GM23338 (cell line): ENCODE measurements at places on chromosomes 7 and 10. TPM values are rescaled to one million over a fixed set of nuclear protein-coding genes. Genes with fewer than 3 reads are reported as not detected.

DNA sequence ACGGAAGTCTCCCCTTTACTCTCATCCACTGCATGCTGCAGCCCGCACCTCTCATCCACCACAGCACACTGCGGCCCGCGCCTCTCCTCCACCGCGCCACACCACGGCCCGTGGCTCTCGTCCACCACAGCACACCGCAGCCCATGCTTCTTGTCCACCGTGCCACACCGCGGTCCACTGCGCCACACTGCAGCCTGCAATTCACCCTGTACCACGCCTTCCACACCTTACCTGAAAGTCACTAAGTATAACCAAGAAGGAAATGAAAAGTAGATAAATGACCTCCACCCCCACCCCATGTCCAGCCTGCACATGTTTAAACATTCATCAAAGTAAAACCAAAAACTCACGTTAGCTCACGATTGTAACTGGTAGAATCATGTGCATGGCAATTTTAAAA, 176.1 kb downstream of the DIP2C start:
- DNase-seq, result no peak
- no peak overlapping the region for H3K4me3 ChIP-seq
- H3K36me3 ChIP-seq, result no peaks in the 10 kb centered on the region

- 0 out of 2 replicates have a peak, but pooled peaks cover 7% of the 10 kb centered on the region for H3K36me3 ChIP-seq
- H3K27ac ChIP-seq, result no peak overlapping the region
- H3K4me3 ChIP-seq, result no peak overlapping the region
- no peak for DNase-seq
- H3K27me3 ChIP-seq, result no peaks in the 10 kb centered on the region
- H3K4me1 ChIP-seq, result no peaks in the 10 kb centered on the region
Measured at GRCh38 chr7:128899392-128899791, 11.1 kb downstream of the KCP start.

- no peak overlapping the region for H3K4me3 ChIP-seq
- DNase-seq, result no peak
- no peaks in the 10 kb centered on the region for H3K4me1 ChIP-seq
- no peak overlapping the region for H3K27ac ChIP-seq
- no peaks in the 10 kb centered on the region for H3K27me3 ChIP-seq
- H3K36me3 ChIP-seq, result no peaks in the 10 kb centered on the region
Measured at GRCh38 chr10:4546500-4546899, 279.5 kb upstream of the AKR1E2 start.

Gene NUTM2E
- 0.18 TPM in 1 of 2 replicates, not detected in the other for polyA plus RNA-seq

Gene AMPH
- polyA plus RNA-seq, result 4.8 and 5.2 TPM in 2 replicates

- peaks cover 3% of the 10 kb centered on the region; the same call in 1 of the 2 replicates for H3K36me3 ChIP-seq
- peak; percentile 79 for DNase-seq
- H3K4me1 ChIP-seq, result no peaks in the 10 kb centered on the region; the same call in 1 of the 2 replicates
Measured at GRCh38 chr7:138072726-138073125, 3.5 kb upstream of the AKR1D1 start.

Gene ATG9B
- polyA plus RNA-seq, result 3.2 and 3.4 TPM in 2 replicates

DNA sequence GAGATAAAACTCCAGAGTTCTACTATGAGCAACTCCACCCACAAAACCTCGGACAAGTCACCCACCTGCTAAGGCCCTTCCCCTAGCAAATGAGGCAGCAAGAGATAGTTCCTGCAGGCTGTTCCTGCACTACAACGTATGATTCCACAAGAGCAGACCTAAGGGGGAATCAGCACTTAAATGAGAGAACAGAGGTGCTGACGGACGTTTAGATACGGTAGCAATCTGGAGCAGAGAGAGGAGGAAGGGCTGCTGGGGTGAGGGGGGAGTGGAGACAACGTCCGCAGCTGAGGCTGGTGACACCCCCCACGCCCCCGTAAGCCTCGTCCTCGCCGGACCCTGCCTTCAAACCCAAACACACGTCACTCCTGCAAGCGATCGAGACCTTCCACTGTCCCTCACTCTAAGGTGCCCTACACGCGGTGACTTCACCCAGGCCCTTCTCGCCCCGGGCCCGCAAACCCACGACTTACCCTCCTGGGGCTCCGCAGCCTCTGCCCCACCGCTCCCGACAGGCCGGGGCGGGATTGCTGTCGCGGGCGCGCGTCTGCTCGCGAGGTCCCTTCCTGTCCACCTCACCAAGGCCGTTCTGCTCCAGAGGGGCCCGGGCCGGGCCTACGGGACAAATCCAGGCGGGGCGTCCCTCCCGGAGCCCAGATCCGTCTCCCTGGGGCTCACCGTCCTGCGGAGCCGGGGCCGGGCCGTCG, 635 bp downstream of the ZNF12 start:
- peak overlapping the region; percentile 85 for H3K4me3 ChIP-seq
- peaks cover 11% of the 10 kb centered on the region; the same call in 1 of the 2 replicates for H3K4me1 ChIP-seq
- no peaks in the 10 kb centered on the region for H3K27me3 ChIP-seq

Gene RTKN2
- polyA plus RNA-seq, result 11.7 and 15.3 TPM in 2 replicates

Gene KCNMA1
- polyA plus RNA-seq, result 8.7 and 9.0 TPM in 2 replicates

Gene KLHDC10
- polyA plus RNA-seq, result 5.1 and 5.5 TPM in 2 replicates

DNA sequence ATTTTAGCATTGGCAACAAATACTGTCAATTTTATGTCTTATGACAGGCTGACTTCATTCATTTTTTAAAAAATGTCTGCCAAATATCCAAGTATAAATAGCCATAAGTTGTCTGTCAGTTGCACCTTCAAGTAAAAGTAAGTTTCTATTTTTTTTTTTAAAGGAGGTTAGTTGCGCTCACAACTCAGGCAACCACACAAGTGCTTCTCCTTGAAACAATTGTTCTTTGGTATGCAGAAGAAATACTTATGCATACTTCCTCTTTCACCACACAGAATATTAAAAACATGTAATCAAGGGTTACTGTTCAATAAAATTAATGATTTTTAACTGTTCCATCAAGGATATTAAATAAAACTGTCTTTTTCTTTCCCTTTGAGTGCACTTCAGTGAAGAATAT, 97.9 kb downstream of the RTKN2 start:
- no peaks in the 10 kb centered on the region for H3K27me3 ChIP-seq
- no peak for DNase-seq
- H3K36me3 ChIP-seq, result no peaks in the 10 kb centered on the region
- H3K4me1 ChIP-seq, result no peaks in the 10 kb centered on the region
- H3K27ac ChIP-seq, result no peak overlapping the region

DNA sequence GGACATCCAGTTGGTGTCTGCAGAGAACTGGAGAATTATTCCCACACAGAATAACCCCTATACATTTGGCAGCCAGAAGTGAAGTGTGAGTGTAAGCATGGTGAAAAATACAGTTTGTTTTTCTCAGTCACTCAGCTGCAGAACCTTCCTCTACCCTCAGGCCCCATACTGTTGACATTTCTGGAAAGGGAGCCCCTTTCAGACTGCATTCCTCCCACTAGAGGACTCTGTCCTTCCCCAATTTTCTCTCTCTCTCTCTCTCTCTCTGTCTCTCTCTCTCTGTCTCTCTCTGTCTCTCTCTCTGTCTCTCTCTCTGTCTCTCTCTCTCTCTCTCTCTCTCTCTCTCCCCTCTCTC, 86.8 kb upstream of the STEAP1B start:
- H3K4me3 ChIP-seq, result no peak overlapping the region
- no peaks in the 10 kb centered on the region for H3K27me3 ChIP-seq
- peak; percentile 81 for DNase-seq
- peaks cover 37% of the 10 kb centered on the region for H3K4me1 ChIP-seq

Gene HYAL4
- polyA plus RNA-seq, result not detected in 2 replicates

Gene PPP1R9A
- 9.3 and 10.6 TPM in 2 replicates for polyA plus RNA-seq

DNA sequence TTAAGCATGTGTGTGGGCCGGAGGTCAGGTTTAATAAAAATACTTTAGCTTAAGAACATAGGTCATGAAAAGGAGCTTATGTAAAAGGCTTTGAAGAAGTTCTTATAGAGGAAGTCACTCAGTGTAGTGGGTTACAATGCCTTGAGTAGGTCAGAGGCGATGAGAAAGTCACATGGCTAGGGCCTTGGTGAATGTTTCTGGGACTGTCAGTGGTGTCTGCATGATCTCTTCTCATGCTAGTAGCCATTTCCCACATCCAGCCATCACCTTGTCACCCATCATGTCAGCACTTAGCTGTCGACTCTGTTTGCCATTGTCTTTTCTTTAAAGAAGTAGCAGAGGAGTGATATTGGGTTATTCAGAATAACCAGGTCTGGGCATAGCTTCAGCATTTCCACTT, 236.6 kb downstream of the CDK14 start:
- H3K4me3 ChIP-seq, result no peak overlapping the region
- H3K27me3 ChIP-seq, result no peaks in the 10 kb centered on the region
- no peaks in the 10 kb centered on the region for H3K36me3 ChIP-seq
- peaks cover 14% of the 10 kb centered on the region; the same call in 1 of the 2 replicates for H3K4me1 ChIP-seq

- no peak overlapping the region for H3K4me3 ChIP-seq
- no peaks in the 10 kb centered on the region for H3K36me3 ChIP-seq
- H3K27me3 ChIP-seq, result no peaks in the 10 kb centered on the region
Measured at GRCh38 chr10:45280113-45280760, 35.2 kb downstream of the OR13A1 start.

Gene LRRTM3
- 0.23 and 0.37 TPM in 2 replicates for polyA plus RNA-seq

- H3K27ac ChIP-seq, result 0 out of 2 replicates have a peak overlapping the region, but pooled peaks have one; percentile 41
- H3K27me3 ChIP-seq, result peaks cover 45% of the 10 kb centered on the region
- no peaks in the 10 kb centered on the region for H3K36me3 ChIP-seq
- H3K4me3 ChIP-seq, result peak overlapping the region; percentile 32
- H3K4me1 ChIP-seq, result peaks cover 28% of the 10 kb centered on the region
Measured at GRCh38 chr10:103281753-103282152, 4.8 kb downstream of the INA start.

GRCh38 chr10:29345144-29345909, 56.5 kb downstream of the LYZL1 start:
- H3K27ac ChIP-seq, result no peak overlapping the region; the same call in 1 of the 2 replicates
- no peak overlapping the region for H3K4me3 ChIP-seq
- DNase-seq, result no peak
- H3K4me1 ChIP-seq, result peaks cover 7% of the 10 kb centered on the region; the same call in 1 of the 2 replicates
- no peaks in the 10 kb centered on the region for H3K36me3 ChIP-seq

Gene BAIAP2L1
- 23.8 and 24.1 TPM in 2 replicates for polyA plus RNA-seq

Gene C7orf57
- polyA plus RNA-seq, result 1.7 and 2.1 TPM in 2 replicates

DNA sequence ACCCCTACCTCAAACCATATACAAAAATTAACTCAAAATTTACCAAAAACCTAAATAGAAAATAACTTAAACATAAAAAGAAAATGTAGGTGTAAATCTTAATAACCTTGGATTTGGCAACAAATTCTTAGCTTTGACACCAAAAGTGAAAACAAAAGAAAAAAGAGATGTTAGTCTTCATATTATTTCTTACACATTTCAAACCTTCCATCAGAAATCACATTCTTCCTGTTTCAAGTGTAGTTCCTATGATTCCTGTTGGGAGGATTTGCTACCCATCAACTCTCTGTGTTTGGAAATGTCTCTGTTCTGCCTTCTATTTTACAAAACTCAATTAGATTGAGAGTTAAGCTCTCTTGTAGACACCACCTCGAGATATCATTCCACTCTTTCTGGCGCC, 62.0 kb downstream of the GNA12 start:
- H3K4me3 ChIP-seq, result no peak overlapping the region
- no peak for DNase-seq
- no peaks in the 10 kb centered on the region for H3K27me3 ChIP-seq

- no peak overlapping the region for H3K27ac ChIP-seq
- H3K27me3 ChIP-seq, result no peaks in the 10 kb centered on the region
- H3K4me1 ChIP-seq, result no peaks in the 10 kb centered on the region
- H3K4me3 ChIP-seq, result no peak overlapping the region
Measured at GRCh38 chr7:12939694-12940093, 252.3 kb downstream of the ARL4A start.
